ENCODE measurements at places on chromosomes 7 and 10. TPM values are rescaled to one million over a fixed set of nuclear protein-coding genes. Genes with fewer than 3 reads are reported as not detected.

GRCh38 chr7:98836811-98837629, 32.8 kb downstream of the TMEM130 start:
- peak; percentile 51 for DNase-seq

DNA sequence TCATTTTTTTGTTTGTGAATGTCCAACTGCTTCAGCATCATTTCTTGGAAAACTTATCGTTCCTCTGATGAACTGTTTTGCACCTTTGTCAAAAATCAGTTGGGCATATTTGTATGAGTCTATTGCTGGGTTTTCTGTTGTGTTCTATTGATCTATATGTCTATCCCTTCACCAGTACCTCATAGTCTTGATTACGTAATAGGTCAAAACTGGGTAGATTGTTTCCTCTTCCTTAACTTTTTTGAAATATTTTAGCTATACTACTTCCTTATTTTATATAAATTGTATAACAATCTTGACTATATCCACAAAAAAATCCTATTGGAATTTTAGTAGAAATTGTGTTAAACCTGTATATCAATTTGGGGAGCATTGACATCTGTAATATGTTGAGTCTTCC, 104.1 kb upstream of the PALS2 start:
- DNase-seq, result no peak

- no peak for DNase-seq
These were observed 114.9 kb downstream of the BUB3 start for GRCh38 chr10:123269017-123269552.

GRCh38 chr7:11437994-11438393, 394.0 kb downstream of the THSD7A start:
- peak; percentile 21 for DNase-seq

GRCh38 chr7:158555034-158555520, 32.5 kb downstream of the PTPRN2 start:
- no peak for DNase-seq

DNA sequence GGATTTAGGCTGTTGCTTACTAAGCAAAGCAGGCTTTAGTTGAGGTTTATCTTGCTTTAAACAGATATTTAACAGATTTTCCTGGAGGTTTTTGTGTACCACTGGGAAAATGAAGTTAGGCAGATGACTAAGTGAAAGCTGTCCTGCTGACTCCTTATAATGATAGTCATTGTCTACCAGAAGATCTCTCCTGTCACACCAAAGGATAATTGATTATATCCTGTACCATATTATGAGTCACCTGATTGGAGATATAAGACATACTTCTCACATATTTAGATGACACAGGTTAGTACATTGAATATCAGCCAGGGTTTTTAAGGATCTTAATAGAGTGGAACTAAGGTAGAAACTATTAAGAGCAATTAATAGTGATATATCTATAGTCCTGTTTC, 68.4 kb downstream of the PTEN start:
- DNase-seq, result no peak

- no peak for DNase-seq
These were observed 272.9 kb upstream of the ZWINT start for GRCh38 chr10:56633876-56634452.

GRCh38 chr7:24652251-24652939, 79.1 kb downstream of the PALS2 start:
- DNase-seq, result no peak

GRCh38 chr7:30019387-30019786, 7.1 kb downstream of the FKBP14 start:
- DNase-seq, result no peak

DNA sequence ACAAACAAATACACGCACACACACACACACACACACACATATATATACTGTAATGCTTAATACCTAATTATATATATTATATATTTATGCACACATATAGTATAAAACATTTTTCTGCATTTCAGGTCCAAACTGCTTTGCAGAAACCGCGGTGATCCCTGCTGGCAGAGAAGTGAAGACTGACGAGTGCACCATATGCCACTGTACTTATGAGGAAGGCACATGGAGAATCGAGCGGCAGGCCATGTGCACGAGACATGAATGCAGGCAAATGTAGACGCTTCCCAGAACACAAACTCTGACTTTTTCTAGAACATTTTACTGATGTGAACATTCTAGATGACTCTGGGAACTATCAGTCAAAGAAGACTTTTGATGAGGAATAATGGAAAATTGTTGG, 138.5 kb downstream of the VWC2 start:
- no peak for DNase-seq

- DNase-seq, result no peak
These were observed 66.3 kb downstream of the SND1 start for GRCh38 chr7:127718340-127718679.

DNA sequence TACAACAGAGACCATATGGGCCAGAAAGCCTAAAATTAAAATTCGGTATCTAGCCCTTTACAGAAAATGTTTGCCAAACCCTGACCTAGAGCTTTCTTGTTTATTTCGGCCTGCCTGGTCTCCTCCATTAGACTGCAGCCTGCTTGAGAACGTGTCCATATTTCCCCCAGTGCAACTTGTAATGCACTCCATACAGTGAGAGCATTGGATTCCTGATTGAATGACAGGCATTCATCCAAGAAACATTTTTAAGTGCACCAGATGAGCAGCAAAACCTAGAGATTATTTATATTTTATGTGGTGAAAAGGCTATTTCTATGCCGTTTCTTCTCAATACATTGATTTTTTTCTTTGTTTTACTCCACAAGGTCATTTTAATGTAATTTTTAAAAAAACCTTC, 47.4 kb upstream of the ORC5 start:
- DNase-seq, result no peak

GRCh38 chr7:138378741-138379559, 81.1 kb upstream of the TRIM24 start:
- DNase-seq, result no peak

DNA sequence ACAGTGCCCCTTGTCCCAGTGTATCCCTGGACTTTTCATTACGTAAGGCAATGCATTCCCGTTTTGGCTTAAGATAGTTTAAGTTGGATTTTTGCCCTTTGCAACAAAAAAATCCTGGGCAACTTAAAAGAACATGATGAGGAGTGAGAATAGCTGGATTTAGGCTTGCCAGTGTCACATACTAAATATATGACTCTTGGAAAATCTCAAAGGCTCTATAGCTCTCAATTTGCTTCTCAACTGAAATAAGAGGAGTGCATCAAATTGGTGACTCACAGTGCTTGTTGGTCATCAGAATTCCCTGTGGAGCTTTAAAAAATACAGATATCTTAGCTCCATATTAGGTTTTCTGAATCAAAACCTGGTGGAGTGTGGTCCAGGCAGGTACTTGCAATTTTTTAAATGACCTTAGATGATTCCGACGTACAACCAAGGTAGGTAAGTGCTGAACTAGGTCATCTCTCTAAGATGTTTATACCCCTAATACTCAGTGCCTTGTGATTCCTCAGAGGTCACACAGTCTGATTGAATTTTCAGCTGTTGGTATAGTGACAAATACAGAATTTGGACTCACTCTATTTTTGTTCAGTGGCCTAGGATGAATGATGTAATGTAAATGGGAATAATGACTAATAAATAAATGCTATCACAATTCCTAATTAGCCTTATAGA, 33.9 kb upstream of the ORC5 start:
- no peak for DNase-seq

- DNase-seq, result no peak
These were observed 50.2 kb upstream of the C10orf120 start for GRCh38 chr10:122749886-122750285.

GRCh38 chr10:69567920-69568319, 5.3 kb downstream of the NEUROG3 start:
- peak; percentile 81 for DNase-seq

DNA sequence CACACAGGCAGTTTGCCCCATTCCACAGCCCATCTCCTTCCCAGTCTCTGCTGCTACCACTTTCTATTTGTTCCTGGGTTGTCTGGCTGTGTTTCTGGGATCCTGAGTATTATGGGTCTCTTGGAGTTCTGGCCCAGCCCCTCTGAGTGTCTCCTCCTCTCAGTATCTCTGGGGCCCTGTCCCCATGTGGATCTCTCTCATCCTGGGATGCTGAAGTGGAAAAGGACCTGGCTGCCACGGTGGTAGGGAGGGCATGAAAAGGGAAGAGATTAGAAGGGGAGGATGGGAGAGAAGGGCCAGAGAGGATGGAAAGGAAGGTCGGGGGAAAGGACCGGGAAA, 54.5 kb upstream of the LBX1 start:
- DNase-seq, result no peak

- no peak for DNase-seq
These were observed 6.4 kb downstream of the DRGX start for GRCh38 chr10:49389361-49389933.

DNA sequence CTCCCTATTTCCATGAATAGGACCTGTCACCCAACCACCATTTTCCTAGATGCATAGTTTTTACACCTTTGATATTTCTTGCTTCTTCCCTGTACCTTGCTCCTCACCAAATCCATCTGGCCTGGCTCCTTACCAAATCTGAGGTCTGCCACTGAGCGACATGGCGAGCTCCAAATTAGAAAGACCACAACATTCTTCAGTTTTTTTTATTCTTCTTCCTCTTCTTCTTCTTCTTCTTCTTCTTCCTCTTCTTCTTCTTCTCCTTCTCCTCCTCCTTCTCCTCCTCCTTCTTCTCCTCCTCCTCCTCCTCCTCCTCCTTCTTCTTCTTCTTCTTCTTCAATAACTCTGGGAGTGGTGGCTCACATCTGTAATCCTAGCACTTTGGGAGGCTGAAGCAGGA, 7.1 kb downstream of the CPED1 start:
- no peak for DNase-seq

DNA sequence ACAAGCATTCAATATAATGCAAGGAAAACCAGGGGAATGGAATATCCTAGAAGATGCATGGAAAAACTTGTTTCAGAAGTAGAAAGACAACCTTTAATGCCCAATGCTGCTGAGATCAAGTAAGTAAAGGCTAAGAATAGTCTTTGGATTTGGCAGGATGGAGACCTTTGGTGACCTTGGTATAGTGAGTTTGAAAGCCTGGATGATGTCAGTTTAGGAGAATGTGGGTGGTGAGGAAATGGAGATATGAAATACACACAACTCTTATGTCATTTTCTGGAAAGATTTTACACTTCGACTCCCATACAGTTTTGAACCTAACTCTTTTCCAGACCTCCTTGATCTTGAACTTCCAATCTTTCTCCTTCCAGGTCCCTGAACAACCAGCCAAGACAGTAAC, 185.7 kb downstream of the TFEC start:
- DNase-seq, result no peak

DNA sequence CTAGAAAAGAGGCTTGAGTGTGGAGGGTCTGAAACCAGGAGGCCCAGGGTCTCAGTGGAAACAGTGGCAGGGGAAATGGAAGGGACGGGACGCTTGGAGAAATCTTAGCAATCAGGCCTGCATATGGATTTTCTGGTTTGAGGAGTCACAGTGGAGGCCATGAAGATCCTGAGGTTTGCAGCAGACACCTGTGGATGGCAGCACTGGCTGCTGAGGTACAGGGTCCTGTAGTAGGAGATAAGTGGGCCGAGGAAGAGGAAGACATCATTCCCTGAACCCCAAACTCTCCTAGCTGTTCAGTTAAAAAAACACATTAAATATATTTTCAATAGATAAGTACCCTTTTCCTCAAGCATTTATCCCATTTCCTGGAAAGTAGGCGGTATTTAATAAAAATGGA, 208.8 kb upstream of the IGFBP3 start:
- no peak for DNase-seq

GRCh38 chr7:7157887-7158271, 24.5 kb upstream of the C1GALT1 start:
- peak; percentile 22 for DNase-seq

GRCh38 chr7:22726907-22727713, at the start of gene IL6:
TSS of gene IL6 (plus strand) at chr7:22727200. CDS start at chr7:22727263, 63 bp downstream.
- peak; percentile 92 for DNase-seq

GRCh38 chr10:33487014-33487776, 152.7 kb upstream of the NRP1 start:
- peak; percentile 42 for DNase-seq

GRCh38 chr10:95513941-95514392, 47.2 kb downstream of the SORBS1 start:
- peak; percentile 79 for DNase-seq

- no peak for DNase-seq
These were observed 95.5 kb upstream of the PRSS58 start for GRCh38 chr7:142353147-142354060.

DNA sequence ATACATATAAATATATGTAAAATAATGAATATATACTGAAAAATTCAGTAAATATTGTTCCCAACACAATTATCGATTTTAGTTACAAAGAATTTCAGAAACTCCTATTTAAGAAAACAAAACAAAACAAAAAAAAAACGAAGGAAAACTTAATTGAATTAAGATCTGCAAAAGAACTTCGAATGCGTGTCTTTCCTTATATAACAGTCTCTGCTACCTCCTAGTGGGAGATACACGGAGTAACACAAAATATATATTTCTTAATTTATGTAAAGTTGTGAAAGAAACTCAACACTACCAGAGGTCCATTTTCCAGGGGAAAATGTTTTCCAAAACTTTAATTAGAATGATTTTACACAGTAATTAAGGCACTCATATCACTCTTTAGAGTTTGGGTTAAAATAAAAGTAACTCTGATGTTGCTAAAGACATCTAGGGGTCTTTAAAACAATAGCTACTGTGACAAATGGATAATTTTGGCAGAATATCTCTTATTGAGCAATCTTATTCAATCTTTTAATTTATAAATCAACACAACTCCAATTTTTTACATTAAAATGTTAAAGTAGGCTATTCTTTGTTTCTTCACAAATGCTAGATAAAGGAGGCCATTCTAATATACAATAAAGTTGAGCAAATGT, 41.6 kb downstream of the NEBL start:
- DNase-seq, result peak; percentile 30

DNA sequence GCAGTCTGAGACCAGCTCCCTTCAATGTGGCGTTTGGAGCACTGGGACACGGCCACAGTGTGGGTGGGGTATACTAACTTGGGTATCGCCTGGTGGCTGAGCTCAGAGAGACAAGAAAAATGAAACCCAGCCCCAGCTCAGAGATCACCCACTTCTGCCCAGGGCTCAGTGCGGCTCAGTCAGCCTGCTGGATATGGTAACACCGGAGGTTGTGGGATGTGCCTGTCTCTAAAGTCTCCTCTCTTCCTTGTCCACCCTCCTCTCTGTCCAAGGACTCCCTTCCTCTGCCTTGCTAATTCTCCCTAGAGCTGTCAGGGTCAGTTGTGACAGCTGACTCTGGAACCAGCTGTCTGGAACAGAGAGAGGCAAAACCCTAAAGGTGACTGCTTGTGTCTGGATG, 149.1 kb downstream of the PTPN20 start:
- DNase-seq, result no peak

Gene ACSM6
- total RNA-seq, result not detected

Gene ECHDC3
- not detected for total RNA-seq

Gene SLC16A9
- 12.8 TPM for total RNA-seq

Gene ST8SIA6
- total RNA-seq, result not detected

Gene SEM1
- total RNA-seq, result 263 TPM

Gene KCP
- total RNA-seq, result 3.4 TPM

Gene PGAM2
- 0.35 TPM for total RNA-seq

Gene RHOBTB1
- total RNA-seq, result 6.7 TPM

Gene DMTF1
- 48.8 TPM for total RNA-seq

Gene POLR2J2
- total RNA-seq, result 4.1 TPM

Gene DENND2A
- total RNA-seq, result 8.9 TPM

Gene GTPBP10
- 23.5 TPM for total RNA-seq

Gene DLX6
- not detected for total RNA-seq

Gene UCMA
- not detected for total RNA-seq

Gene KLF14
- not detected for total RNA-seq

Gene MKX
- total RNA-seq, result 2.6 TPM

Gene SCART1
- 2.4 TPM for total RNA-seq

Gene GCK
- not detected for total RNA-seq

Measured in PC-3 (cell line).